ENCODE measurements at places on chromosomes 2 and 18.

GRCh38 chr18:33556846-33557245, 21.2 kb upstream of the ASXL3 start:
- no peak for DNase-seq

DNA sequence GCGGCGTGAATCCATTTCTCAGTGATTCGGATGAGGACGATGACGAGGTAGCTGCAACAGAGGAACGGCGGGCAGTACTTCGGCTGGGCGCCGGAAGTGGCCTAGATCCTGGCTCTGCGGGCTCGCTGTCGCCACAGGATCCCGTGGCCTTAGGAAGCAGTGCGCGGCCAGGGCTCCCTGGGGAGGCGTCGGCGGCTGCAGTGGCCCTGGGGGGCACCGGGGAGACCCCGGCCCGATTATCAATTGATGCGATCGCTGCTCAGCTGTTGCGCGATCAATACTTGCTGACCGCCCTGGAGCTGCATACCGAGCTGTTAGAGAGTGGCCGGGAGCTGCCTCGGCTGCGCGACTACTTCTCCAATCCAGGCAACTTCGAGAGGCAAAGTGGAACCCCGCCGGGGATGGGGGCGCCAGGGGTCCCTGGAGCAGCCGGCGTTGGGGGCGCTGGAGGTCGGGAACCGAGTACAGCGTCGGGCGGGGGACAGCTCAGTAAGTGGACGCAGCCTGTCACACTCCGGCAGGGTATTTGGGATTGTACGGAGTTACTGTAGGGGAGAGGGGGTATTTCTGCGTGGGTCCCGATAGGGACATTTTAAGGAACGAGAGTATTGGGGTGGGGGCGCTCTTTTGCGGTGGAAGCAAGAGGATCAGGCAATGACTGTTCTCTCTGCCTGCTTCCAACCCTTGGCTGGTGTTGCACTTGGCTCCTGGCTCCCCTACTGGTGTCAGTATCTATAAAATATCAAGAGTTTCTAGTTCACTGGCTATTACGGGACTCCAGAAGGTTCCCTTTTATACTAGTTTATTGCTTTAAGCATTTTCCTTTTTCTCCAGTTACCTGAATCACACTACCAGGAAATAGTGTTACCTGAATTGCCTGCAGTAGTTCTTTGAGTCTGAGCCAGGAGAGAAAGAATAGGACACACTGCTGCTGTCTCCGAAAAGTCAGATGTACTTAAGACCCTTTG, 772 bp downstream of the RELCH start:
- no peak for DNase-seq

DNA sequence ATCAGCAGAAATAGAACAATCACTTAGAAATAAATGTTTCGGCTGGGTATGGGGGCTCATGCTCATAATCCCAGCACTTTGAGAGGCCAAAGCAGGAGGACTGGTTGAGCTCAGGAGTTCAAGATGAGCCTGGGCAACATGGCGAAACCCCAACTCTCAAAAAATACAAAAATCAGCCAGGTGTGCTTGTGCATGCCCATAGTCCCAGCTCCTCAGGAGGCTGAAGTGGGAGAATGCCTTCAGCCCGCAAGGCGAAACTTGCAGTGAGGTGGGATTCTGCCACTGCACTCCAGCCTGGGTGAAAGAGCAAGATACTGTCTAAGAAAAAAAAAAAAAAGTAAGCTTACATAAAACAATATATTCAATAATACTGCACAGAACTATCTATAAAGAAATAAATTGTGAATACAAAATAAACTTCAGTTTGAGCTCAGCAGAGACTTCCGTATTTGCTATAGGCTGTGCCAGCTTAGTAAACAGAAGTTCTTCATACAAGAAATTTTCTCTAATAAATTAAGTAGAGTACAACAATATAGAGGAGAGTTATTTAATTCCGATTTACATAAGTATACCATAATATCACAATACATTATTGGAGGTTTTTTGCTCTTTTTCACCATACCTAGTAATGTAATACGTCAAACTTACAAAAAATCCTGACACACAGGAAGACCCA, 43.6 kb downstream of the SRBD1 start:
- no peak for DNase-seq

DNA sequence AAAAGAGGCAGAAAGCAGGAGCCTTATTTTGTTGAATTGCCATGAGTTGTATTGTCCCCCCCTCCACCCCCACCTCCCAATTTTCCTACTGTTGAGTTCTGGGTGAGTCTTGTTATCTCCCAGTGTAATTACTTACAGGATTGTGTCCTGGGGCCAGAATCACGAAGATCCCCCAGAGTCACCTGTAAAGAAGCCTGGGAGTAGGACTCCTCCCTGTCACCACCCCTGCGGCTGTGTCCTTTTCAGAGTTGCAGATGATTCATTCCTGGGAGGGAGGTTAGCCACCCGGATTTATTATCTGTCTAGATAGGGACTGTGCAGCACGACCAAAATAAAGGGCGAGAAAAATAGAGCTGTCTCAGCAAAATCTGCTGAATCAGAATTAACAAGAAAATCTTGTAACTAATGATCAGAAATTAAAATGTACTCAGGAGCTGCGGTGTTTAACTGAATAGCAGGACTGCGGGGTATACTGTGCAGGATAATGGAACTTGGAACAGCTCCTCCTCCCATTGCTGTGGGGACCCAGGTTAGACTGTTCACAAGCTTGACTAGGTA, 81.7 kb upstream of the CAPN13 start:
- DNase-seq, result no peak

- no peak for DNase-seq
Measured at GRCh38 chr2:47056868-47057686, 98.0 kb downstream of the STPG4 start.

- DNase-seq, result no peak
Measured at GRCh38 chr2:32963941-32964340, 17.2 kb downstream of the LTBP1 start.

- DNase-seq, result no peak
Measured at GRCh38 chr2:120525056-120526046, 179.4 kb downstream of the INHBB start.

- peak; percentile 96 for DNase-seq
Measured at GRCh38 chr2:128027801-128028667, at the start of gene SAP130. Gene SAP130, minus strand, starts transcription at chr2:128028059. Its CDS starts 1,767 bp downstream, at chr2:128026292.

GRCh38 chr2:173353556-173353955, 1.1 kb upstream of the CDCA7 start:
- no peak for DNase-seq

DNA sequence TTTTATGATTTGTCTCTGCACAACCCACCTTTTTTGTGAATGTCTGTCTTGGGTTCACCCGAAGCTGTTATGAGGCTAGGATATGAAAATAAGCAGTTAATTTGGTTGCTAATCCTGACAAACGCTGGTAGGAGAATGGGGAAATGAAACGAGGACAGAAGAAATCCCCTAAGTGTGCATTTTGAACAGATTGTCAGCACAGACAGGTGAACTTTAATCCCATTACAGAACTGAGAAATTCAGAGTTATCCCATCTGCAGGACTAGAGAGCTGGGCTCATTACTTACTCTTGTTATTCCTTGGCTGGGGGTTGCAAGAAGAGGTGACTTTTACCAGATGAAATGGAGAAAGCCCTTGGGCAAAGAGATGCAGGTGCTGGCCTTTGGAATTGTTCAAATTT, 123.3 kb upstream of the NYAP2 start:
- no peak for DNase-seq

- DNase-seq, result no peak
Measured at GRCh38 chr2:234932591-234933168, 19.1 kb upstream of the SH3BP4 start.

DNA sequence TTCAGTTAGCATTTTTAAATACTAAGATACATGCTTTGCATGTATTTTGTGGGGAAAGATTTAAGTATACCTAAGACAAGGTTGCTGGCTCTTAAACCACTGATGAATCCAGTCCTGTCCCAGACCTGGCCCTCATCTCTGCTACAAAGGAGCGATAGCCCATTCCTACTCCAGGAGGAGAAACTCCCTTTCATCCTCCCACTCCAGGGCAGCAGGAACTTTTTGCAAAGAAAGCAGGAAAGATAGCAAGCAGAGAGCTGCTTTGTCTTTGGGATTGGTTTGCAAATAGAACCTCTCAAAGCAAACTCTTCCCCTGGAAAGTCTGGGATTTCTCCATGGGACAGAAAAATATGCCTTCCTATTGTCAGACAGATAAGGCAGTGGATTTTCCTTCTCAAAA, 43.6 kb upstream of the COPS8 start:
- DNase-seq, result no peak

DNA sequence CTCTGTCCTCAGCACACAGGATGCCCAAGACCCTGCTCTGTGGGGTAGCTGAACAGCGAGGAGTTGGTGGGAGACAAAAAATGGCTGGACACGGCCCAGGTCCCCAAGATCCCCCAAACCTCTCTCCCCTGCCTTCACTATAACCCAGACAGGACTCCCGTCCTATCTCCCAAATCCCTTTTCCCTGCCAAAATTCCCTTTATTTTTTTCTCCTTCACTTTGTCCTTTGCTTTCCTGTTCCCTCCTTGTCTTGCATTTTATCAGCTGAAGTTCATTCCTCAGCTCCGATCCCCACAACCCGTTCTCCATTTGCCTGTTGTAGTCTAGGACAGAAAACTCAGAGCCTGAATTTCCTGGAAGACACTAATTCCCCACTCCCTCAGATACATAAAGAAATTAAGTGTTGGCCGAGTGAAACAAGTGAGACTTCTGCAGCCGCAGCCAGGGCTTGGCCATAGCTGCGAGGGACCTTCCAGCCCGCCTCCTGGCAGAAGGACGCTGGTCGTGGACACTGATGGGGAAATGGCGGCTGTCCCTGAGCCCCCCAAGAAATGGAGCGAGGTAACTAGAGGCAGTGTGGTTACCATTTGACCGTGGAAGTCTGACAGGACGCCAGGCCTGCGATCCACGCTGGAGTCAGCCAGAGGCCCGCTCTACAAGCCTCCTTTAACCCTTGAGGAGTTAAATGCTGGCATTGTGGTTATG, 173.6 kb downstream of the BCL2 start:
- no peak for DNase-seq

- DNase-seq, result no peak
Measured at GRCh38 chr2:199223791-199224190, 233.9 kb downstream of the SATB2 start.

DNA sequence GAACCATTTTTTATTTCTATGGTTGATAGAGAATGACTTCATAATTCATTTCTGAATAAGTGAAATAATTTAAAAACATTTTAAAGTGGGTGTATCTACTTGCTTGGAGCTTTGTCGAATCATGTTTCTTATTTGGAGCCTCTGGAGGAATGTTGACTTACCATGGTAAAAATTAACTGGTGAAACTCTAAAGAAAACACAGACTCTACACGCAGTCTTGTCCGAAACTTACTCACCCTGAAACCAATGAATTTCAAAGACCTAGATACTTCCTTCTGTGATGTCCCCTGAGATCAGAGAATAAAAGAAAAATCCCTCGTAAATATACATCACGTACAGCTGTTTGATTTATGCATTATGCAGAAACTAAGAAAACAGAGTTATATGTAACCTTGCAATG, 665.2 kb upstream of the NRXN1 start:
- DNase-seq, result no peak

DNA sequence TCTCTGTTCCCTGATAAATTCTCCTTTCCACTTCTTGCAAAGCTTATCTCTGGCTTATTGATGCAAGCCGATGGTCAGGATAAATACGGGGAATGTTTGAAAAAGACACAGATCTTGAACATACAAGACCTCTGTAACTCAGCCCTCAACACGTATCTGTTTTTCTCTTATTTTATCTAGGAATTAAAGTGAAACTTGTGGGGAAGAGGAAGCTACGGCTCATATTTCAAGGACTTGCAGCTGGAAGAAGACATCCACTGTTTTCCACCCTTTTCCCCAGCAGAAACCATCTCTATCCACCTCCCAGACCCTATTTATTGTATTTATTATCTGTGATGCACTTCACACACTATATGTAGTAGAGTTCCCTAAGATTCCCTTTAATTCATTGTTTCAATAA, 98.4 kb upstream of the TANK start:
- DNase-seq, result no peak

GRCh38 chr2:172220121-172220520, 117.4 kb upstream of the DLX2 start:
- no peak for DNase-seq

- no peak for DNase-seq
Measured at GRCh38 chr2:127361929-127362885, 25.6 kb downstream of the MAP3K2 start.

GRCh38 chr18:49081511-49082155, 130.9 kb upstream of the SMAD7 start:
- DNase-seq, result no peak

- no peak for DNase-seq
Measured at GRCh38 chr2:7847321-7847720, 834.5 kb upstream of the ID2 start.

GRCh38 chr2:82428251-82428650, 2030.8 kb downstream of the SUCLG1 start:
- no peak for DNase-seq

GRCh38 chr2:212943351-212943750, 208.1 kb downstream of the IKZF2 start:
- no peak for DNase-seq

GRCh38 chr2:7029291-7030059, 112.3 kb downstream of the RNF144A start:
- DNase-seq, result no peak

DNA sequence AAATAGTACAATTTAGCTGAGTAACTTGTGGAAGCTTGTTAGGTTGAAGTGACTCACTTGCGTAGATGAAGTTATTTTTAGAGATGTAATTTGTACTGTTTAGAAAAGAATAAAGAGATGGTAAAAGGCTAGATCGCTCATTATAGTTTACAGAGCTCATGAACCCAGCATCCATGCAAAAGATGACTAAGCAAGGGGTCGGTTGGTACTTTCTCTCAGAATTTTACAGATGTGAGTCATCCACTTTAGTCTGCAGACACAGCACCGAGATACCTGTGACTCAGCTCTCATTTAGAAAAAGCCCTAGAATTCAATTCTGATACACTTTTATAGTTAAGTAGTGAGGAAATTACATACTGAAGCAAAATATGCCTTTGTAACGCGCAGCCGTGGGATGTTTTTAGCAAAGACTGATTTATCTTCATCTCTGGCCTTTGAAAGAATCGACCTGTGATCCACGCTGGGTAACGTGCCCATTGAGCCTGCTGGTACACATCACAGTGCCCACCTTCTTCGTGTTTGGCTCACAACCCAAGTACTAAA, 116.5 kb upstream of the FOSL2 start:
- no peak for DNase-seq

DNA sequence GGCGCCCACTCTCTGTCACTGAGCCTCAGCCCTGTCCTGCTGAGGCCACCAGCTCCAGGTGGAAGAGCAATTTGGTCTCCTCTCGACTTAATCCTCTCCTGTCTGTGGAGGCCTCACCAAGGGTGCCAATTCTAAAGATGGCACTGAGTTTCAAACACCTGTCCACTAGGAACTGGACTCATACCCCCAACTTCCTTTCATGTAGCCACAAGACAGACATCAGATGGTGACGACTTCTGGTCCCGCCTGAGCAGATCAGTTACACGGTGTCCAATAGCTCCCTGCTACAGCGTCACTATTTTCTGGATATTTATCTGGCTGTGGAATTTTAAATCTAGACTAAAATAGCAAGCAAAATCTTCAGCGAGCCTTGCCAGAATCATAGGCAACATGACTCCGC, 24.5 kb upstream of the SP5 start:
- no peak for DNase-seq

All from activated CD8-positive, alpha-beta memory T cell treated with anti-CD3 and anti-CD28 coated beads for 4 hours (primary cell).